Left forelimb (tissue), 1 donor: ENCODE measurements at places on chromosomes 7 and 10.

GRCh38 chr10:131997366-131998049, 15.8 kb upstream of the BNIP3 start:
- no peak for DNase-seq

DNA sequence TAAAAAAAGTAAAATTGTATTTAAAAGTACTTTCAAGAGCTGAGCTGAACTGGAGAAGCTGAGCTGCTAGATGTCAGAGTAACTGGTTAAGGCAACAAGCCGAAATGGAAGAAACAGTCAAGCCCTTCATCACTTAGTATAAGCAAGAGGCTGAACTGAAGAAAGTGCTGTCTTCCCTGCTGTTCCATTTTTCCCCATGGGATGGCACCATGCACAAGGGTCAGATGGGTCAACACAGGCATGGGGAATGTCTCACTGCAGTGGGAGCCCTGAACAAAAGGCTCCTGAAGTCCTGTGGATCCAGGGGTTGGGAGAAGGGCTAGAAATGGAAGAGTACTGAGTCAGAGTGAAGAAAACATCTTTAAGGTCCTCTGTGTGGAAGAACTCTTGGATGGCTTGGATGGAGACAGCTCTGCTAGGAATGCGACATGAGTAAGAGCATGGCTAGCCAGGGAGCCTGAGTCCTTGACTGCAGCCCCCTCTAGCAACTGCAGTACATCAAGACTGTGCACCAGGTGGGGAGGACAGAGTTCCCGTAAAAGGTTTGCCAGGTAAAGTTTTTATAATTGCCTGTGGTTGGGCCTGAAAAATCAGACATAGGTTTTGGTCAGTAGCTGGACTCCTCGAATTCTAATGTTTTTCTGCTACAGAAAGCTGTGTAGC, 348.3 kb downstream of the GPR158 start:
- no peak for DNase-seq

- no peak for DNase-seq
Measured at GRCh38 chr10:131724169-131724545, 176.7 kb upstream of the PPP2R2D start.

- no peak for DNase-seq
Measured at GRCh38 chr10:126702181-126702580, 31.7 kb upstream of the C10orf90 start.

DNA sequence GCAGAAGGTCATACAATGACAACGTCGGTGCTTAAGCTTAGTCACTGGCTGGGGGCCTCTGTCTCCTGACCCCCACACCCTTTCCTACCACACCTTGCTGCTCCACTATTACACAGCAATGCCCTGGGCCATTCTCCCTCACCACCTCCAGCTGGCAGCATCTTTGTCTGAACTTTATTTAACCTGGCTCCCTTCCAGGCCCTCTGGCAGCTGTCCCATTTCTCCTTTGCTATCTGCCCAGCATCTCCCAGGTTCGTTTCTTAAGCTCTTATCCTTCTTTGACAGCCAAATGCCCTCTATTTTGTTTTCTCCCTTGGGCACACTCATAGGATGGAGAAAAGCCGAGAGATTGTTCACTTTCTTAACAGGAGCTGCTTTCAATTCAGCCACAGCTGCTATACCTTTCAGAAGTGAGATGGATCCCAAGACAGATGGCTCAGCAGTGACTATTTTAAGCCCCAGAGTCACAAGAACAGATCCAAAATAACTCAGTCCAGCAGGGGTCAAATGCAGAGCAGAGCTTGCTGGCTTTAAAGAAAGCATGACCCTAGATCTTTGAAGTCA, 1277.1 kb upstream of the AUTS2 start:
- peak; percentile 66 for DNase-seq

- DNase-seq, result no peak
Measured at GRCh38 chr10:35508647-35509046, 96.5 kb upstream of the GJD4 start.

DNA sequence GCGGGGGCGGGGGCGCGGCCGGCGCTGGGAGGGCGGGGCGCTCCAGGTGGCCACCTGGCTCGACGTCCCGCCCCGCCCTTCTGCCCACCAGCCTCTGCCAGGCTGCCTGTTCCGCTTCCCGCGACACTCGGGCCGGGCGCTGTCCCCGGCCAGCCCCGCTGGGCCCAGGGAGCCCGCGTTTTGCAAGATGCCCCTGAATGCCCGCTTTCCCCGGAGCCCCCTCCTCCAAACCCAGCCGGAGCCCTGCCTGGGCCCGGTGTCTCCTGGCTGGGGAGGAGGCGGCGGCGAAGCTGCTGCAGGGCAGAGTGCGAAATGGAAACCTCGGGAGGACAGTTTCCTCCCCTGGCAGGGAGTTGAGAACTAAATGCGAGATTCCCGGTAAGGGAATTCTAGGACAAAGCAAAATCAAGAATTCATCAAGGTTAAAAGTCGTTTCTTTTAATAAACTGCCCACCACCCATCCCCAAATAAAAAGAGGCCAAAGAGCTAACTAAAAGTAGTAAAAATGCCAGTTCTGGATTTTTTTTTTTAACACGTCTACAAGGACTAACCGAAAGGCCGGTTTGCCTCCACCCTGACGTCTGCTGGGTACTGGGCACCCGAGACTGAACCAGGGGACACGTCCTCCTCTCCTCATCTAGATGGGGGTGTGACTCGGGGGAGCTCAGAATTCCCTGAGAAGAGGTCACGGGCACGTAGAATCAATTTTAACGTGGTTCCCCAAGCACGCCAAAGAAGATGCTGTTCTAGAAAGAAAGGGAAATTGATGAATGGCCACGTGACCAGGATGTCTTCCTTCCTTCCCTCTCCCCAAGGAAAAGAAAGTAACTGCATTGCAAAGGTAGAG, 200.4 kb upstream of the NFE2L3 start:
- DNase-seq, result no peak

- no peak for DNase-seq
Measured at GRCh38 chr7:15280078-15280733, 281.6 kb downstream of the AGMO start.

DNA sequence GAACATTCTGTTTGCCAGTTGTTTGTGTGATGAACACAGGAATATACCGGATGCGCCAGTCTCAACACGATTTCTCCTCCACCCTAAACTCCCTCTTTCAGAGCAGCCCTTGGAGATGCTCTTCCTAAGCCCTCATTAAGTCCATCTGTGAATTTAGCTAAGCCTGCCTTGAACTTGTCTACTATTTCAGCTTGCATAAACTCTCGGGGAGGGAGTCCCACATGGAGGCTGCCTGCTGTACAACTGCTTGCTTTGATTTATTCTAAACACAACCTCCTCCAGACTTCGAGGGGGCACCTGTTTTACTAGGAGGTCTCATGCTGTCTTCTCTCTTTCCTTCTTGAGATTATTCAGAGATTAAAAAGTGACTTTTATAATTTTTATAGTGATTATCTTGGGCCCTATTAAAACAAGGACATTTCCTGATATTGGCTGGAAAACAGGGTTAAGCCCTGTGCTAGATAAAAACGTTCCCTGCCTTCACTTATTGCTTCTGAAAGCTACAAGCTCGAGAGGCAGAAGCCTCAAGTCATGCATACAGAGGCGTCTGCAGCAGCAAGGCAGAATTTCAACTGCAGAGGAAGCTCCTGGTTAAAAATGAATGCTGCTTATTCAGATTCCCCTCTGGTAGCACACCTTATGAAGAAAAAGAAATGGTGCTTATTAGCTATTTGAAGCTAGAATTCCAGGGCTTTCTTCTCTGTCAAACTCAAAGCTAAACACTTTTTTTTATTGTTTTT, 174.3 kb downstream of the FANK1 start:
- no peak for DNase-seq

DNA sequence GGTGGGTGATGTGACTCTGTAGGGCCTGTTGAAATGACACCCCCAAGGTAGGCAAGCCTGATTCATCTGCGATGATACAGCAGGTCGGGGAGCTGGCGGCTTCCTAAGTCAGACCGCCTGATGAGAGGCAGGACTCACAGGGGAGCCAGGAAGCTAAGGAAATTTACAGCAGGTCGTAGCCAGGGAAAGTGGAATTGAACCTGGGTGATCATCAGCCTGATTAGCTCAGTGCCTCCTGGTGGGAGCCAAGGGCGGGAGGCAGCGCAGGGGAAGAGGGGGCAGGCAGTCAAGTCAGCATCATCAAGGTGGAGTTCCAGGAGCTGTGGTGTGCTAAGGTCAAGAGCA, 18.5 kb upstream of the TRIM56 start:
- DNase-seq, result no peak

DNA sequence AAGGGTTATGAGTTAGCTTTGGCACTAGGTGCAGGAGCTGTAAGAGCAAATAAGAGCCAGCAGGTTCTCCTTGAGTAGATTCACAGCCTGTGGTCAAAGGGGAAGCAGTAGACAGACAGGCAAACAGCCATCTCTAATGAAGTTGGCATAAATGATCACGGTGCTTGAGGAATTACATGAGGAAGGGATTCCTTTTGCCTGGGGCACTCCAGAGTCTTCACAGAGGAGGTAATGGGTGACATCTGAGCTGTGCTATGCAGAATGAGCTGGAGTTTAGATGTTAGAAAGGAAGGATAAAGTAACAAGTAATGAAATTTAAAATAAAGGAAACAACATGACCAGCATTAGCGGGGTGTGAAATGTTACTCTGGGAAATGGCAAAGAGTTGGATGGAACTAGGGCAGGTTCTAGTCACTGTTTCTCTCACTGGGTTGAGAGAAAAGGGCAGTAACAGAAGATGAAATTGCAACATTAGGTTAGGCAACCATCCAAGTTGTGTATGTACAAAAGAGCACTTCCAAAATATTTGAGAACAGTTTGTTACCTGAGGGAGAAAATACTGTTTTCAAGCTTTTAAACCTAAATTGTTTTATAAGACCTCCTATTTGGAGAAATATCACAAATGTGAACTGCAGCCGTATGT, 613.8 kb downstream of the PHTF2 start:
- no peak for DNase-seq

DNA sequence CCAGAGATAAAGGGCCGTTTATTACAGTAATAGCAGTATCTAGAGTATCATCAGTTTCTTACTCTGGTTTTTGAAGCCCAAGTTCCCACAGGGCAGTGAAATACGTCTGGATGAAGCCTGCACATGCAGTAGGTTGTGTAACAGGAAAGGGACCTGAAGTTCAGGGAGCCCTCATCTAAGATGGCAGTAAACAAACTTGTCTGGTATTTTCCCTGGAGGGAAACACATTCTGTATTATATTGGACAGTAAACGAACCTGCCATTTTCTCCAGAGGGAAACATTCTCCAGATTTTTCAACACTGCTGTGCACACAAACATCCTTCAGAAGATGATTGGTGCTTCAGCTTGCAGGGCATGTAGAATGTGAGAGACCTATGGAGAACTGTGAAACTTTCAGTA, 189.9 kb downstream of the TFEC start:
- no peak for DNase-seq

DNA sequence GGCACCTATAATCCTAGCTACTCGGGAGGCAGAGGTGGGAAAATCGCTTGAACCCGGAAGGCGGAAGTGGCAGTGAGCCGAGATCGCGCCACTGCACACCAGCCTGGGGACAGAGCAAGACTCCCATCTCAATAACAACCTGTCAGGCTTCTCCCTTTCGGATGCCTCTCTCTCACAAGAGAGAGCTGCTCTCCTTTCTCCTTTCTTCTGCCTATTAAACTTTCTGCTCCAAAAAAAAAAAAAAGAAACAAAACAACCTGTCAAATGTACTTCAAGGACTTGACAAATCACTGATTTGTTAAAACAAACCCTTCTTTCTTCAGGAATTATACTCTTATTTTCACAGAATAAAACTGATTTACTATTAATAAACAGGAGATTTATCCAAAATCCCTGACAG, 3.6 kb downstream of the PSAP start:
- DNase-seq, result no peak

DNA sequence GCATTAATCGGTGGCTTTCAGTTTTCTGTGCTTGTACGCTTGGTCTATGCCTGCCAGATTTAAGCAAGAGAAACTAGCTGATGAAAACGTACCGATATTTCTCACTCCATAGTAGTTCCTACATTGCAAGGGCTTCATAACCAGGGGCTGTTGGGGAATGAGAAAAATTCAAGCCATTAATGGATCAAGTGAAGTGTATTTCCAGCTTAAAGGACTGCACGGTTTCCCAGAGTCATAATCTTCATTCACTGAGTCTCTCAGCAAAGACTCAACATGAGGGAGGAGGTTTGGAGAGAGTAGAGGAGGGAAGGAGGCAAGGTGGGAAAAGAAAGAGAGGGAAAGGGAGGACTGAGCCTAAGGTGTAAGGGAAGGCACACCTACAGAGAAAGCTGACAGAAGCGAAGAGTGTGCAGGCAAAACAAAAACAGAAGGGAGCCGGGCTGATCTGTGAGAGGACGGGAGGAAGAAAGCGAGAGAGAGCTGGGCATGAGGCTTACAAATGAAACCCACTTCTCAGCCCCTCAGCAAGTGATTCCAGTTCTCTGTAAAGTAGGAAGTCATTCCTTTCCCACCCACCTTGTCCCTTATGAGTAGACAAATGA, 625 bp downstream of the GIMAP2 start:
- no peak for DNase-seq
